ENCODE measurements at places on chromosomes 16 and 17. TPM values are rescaled to one million over a fixed set of nuclear protein-coding genes. Genes with fewer than 3 reads are reported as not detected.

GRCh38 chr16:9706217-9706836 is 475.9 kb downstream of the GRIN2A start:
- no peak for DNase-seq

GRCh38 chr16:1706386-1707192 is 594 bp downstream of the MAPK8IP3 start:
- peak; percentile 83 for DNase-seq

DNA sequence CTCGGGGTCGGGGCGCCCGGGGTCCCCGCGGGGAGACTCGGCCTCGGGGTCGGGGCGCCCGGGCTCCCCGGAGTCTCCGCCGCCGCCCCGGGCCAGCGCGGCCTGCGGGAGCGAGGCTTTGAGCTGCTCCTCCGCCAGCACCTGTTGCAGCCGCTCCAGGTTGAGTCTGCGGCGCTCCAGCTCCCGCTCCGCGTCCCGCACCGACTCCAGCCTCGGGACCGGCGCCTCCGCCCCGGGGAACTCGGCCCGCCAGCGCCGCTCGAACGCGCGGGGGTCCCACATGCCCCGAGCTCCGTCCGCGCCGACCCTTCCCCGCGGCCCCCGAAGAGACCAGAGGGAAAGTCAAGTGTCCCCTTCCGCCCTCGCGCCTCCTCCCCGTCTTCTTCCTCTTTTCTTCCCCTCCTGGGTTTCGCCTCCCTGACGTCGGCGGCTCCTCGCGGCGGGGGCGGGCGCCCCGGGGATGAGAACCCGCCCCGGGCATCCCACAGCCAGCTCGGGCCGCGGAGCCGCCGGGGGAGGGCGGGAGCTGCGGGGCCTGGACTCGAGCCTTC is 40.8 kb upstream of the BHLHA9 start:
- DNase-seq = peak; percentile 89

GRCh38 chr16:89436366-89436765 is 54.0 kb downstream of the ANKRD11 start:
- DNase-seq = no peak

GRCh38 chr16:2497116-2497630 is 16.6 kb upstream of the ATP6V0C start:
- DNase-seq = no peak

GRCh38 chr17:27810211-27810901 is 10.0 kb upstream of the NOS2 start:
- no peak for DNase-seq

DNA sequence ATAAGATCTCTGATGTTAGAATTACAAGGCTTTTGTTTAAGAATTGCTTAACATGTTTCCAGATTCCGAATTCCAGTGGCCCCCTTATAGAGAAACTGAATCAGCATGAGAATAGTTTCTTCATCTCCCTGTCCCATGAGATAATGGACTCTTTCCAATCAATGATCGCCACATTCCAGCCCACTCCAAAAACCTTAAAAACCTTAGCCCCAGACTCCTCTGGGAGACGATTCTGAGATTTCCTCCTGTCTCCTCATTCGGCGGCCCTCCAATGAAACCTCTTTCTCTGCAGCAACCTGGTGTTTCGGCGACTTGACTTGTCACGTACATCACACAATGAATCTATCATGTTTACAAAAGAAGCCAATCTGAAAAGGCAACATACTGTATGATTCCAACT is 197.1 kb upstream of the PSMD7 start:
- DNase-seq = no peak

GRCh38 chr16:72928090-72928981 is 119.6 kb downstream of the ZFHX3 start:
- no peak for DNase-seq

GRCh38 chr17:77143306-77143705 is 2.5 kb downstream of the SEC14L1 start:
- no peak for DNase-seq

- no peak for DNase-seq
These were observed 262.7 kb upstream of the KCNJ16 start for GRCh38 chr17:69812240-69812837.

DNA sequence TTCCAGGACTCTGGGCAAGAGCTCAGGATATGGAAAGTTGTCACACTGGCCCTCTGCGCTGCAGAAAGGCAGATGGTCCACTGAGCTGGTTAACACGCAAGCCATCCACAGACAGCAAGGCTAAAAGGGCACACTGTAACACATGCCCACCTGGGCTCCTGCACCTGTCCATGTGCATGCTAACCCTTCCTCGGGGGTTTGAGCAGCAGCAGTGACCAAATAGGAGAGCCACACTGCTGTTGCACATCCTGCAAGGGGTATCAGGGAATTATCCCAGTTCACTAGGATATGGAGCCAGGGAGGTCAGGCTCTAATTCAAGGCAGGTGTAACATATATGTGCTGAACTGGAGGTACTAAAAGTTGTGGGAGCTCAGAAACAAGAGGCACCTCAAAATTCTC is 471.0 kb upstream of the CDH5 start:
- DNase-seq = no peak

GRCh38 chr16:57143149-57143921 is 42.5 kb downstream of the PSME3IP1 start:
- peak; percentile 72 for DNase-seq

DNA sequence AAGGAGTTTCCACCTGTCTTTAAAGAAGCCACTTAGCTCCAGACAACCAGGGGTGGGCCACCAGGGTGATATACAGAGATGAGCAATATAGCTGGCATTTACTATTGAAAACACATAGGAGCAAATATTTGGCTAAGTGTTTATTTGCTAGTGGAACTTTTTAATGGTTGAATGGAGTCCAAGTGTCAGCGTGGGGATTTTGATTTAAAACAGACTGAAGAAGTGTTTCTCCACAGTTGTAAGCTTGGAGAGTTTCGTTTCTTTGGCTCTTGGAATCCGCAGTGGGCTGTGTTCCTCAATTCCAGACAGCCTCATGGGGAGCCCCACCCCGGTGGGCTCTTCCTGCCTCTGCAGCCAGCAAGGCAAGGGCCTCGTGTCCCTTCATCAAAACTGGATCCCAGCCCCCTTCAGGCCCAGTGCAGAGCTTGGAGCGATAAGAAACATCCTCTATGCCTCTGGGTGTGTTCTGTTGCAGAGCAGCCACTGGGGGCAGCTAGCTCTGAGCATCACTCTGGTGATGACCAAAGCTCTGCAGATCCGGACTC is 36.1 kb downstream of the NOG start:
- DNase-seq = no peak

DNA sequence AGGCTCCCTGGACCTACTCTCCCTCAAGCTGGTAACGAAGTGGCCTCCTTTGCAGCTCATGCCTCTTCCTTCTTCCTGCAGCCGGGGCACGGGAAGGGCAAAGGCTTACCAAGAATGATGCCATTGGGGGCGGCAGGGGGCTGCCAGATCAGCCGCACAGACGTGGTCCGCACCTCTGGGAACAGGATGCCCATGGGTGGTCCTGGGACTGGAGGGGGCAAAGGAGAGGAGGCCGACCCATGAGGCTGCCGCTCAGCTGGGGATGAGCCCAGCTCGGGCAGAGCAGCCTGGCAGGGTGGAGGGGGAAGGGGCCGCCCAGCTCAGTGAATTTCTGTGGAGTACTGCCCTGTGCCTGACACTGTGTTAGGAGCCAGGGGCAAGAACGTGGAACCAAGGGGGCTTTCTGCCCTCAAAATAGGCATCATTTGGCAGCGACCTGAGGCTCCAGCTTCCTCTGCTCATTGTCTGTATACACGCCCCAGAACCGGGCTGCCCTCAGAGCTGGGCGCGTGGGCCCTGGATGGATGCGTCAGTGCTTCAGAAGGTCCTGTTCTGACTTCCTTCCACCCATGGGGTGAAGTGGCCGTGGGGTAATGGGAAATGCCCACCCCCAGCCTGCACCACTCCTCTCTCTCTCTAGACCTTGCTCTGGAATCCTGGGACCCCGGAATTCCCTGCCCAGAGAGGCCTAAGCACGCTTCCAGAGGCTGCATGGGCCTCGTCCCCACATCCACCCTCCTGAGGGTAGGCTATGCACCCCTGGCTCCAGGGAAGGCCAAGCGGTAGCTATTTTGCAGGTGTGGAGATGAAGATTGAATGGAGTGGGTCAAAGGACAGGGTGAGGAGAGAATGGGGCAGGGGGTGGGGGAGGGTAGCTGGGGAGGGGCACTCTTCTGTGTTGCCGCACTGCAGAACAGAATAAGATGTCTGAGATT is 79.8 kb upstream of the CDC42EP4 start:
- DNase-seq = peak; percentile 51

- peak; percentile 91 for DNase-seq
These were observed 16.6 kb downstream of the CD7 start for GRCh38 chr17:82300707-82301270.

TMEM235 gene
- polyA plus RNA-seq = not detected

FBXW10B gene
- polyA plus RNA-seq = 1.3 TPM

TPSB2 gene
- 4.9 TPM for polyA plus RNA-seq

KCNG4 gene
- polyA plus RNA-seq = 0.03 TPM
